T follicular helper cell (primary cell): ENCODE measurements at places on chromosomes 5 and 9.

- no peak for DNase-seq
These were observed 343.0 kb upstream of the SGCD start for GRCh38 chr5:155983954-155984353.

- no peak for DNase-seq
These were observed 12.9 kb downstream of the TLE4 start for GRCh38 chr9:79584655-79584982.

DNA sequence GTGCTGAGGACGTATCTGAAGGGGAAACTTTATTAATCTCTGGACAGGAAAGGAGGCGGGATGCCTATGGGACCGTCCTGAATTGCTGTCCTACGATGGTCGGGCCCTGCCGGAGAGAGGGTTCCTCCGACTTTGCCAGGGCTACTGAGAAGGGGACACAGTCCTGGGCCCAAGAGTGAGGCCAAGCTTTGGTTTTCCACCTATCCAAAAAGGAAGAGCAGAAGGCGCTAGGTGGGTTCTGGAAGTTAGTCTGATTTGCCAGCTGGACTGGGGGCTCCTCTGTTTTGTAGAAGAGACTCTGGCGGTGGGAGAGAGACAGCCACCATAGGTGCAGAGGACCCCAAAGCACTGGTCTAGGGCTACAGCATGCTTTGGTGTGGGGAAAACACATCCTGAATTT lies 243.8 kb upstream of the IRX4 start:
- no peak for DNase-seq

DNA sequence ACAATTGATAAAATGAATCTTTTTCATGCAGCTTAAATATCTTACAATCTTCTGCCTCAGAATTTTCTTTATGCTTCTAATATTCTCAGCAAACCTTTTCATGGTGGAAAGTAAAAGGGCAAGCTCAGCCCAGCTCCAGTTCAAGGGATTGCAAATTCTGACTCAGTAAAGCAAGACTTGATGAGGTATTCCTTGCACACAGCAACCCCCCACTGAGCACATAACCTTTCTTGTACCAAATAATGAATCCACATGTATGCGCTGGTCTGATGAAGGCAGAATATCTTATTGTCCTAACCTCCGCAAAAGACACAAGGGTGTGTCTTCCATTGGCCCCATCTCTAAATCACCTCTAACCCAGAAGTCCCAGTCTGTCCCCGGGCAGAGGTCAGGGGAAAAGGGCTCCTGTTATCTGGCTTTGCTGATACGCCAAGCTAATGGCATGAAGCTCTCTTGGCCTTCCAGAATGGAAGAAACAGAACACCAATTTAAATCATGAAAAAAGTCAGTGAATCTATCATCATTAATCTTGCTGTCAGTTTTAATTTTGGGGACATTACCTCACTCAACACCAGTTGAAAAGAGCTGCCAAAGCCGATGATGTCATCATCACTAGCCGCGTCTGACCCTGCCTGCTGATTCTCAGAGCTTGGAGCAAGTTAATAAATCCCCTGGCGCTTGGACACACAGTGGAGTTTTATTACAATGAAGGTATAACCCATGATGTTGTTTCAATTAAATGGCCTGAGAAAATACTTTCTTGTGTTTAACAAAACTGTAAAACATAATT lies 592.5 kb upstream of the CLINT1 start:
- DNase-seq, result no peak

GRCh38 chr9:89497978-89498851 lies at the start of gene SEMA4D:
TSS of gene SEMA4D (minus strand) at chr9:89498113. CDS start at chr9:89405456, 92,657 bp downstream.
- no peak for DNase-seq

DNA sequence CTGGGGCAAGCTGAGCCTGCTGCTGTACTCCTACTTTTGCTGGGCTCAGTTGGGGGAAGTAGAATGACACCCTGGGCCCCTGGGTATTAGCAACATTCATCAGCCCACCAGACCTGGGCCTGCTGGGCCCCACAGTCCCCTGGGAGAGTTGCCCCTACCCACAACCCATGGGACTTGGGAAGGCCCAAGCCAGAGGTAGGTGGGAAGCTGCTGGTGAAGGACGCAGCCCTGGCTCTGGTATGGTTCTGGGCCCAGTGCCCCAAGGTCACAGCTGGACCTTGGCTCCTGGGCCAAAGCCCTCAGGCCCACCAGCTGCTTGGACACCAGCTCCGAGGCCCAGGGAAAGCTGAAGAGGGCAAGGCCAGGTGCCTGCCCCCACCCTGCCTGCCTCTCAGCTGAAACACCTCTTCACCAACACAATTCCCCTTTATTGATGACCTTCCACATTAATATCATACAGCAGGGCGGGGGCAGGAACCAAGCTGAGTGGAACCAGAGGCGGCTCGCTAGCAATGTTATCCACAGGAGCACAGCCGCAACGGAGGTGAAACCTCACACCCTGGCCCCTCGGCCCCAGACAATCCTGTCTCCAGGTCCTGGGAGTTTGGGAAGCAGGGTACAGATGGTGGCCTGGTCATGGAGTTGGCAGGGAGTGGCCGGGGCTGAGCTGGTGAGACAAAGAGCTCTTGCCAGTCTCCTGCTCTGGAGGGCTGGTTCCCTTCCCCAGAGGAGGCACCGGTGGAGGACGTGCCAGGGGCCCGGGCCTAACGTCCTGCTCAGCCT lies 13.7 kb downstream of the DOLPP1 start:
- DNase-seq, result no peak

- no peak for DNase-seq
These were observed 149.2 kb upstream of the NR3C1 start for GRCh38 chr5:143552680-143553079.

DNA sequence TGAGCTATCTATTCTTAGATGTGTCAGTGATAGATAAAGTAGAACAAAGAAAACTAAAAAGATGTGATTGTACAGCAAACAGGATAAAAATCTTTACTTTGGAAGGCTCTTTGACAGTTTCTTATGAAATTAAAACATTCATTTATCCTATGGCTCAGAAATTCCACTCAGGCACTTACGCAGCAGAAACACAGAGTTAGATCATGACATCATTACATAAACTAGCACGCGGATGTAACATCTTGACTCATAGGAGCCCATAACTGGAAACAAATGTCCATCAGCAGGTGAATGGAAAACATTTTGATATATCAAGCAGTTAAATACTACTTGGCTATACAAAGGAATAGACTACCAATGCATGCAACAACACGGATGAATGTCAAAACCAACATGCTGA lies 45.3 kb downstream of the ICE1 start:
- DNase-seq, result no peak

GRCh38 chr5:149598966-149599365 lies 17.7 kb downstream of the ARHGEF37 start:
- DNase-seq, result no peak

GRCh38 chr9:110531776-110532175 lies 47.8 kb downstream of the SVEP1 start:
- no peak for DNase-seq

- DNase-seq, result no peak
These were observed 159.8 kb upstream of the KLF9 start for GRCh38 chr9:70574151-70574837.

DNA sequence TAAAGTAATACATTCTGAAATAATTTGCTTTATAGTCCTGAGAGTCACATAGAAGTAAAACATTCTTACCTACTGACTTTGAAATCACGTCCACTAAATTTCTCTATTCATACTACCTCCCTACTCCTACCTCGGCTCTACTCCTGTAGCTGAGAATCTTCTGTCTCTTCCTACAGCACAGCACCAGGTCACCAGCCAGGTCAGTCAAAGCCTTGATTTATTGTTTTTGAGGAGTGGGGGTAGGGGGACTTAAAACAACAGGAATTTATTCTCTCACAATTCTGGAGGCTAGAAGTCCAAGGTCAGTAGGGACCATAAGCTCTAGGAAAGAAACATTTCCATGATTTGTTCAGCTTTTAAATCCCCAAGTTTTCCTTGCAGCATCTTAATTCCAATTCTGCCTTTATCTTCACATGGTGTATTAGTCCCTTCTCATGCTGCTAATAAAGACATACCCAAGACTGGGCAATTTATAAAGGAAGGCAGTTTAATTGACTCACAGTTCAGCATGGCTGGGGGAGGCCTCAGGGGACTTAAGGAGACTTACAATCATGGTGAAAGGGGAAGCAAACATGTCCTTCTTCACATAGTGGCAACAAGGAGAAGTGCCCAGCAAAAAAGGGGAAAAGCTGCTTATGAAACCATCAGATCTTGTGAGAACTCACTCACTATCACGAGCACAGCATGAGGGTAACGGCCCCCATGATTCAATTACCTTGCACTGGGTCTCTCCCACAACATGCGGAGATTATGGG lies 49.6 kb upstream of the CCNG1 start:
- no peak for DNase-seq

- DNase-seq, result no peak
These were observed 68.3 kb downstream of the KCNIP1 start for GRCh38 chr5:170571875-170572852.

GRCh38 chr9:90861826-90862740 lies 60.5 kb downstream of the SYK start:
- no peak for DNase-seq

- DNase-seq, result no peak
These were observed 44.3 kb downstream of the SLC28A3 start for GRCh38 chr9:84296146-84296843.

DNA sequence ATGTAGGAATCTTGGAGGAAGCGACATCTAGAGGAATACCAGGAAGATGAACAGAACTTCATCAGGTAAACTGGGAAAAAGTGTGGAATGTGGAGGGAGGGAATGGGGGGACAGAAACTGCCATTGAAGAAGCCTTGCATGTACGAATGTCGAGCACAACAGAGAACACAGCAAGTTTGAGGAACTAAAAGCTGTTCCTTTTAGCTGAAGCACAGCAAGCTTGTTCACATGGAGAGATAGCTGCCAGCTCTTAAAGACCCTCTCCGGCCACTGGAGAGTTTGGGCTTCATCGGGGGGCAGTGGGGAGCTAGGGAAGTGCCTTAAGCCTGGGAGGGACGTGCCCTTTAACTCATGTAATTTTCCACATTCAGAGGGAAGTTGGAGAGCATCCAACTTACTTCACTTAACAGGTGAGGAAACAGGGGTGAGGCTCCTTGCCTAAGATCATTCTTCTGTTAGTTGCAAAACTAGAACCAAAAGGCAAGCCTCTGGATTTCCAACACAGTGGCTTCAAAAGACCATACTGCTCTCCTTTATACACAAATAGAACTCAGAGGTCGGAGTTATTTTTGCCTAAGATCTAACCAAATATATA lies 2.3 kb upstream of the CYFIP2 start:
- no peak for DNase-seq
